CD4-positive, alpha-beta T cell (primary cell): ENCODE measurements at places on chromosomes 16 and 17. TPM values are rescaled to one million over a fixed set of nuclear protein-coding genes. Genes with fewer than 3 reads are reported as not detected.

DNA sequence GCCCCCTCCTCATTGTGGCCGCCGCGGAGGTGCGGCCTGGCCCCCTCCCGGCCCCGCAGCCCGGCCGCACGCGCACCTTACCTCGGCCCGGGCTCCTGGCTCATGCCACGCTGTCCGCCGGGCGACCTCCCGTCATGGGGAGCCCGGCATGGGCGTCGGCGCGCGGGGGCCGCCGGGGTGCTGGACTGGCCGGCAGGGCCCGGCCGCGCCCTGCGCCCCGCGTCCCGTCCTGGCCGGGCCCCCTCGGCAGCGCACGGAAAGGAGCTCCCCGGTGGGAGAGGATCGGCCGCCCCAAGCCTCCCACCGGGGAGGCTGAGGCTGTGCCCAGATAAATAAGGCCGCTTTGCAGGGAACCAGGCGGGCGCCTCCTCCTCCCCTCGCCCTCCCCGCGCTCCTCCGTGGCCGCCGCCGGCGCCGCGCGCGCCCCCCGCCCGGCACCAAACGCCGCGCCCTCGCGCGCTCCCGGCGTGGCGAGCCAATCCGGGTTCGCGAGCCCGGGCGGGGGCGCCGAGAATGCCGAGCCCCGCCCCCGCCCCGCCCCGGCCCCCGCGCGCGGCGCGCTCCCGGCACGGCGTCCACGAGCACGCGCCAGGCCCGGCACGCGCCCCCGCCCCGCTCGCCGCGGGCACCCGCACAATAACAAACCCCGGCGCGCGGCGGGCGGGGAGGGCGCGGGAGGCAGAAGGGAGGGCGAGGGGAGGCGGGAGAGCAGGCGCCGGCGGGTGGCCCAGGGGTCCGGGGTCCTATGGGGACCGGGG is at the start of gene FBXL16:
TSS of gene FBXL16 (minus strand) at position 371 of the 758 bp plus-strand sequence. CDS start 8,396 bp downstream, outside the sequence.
- no peak for DNase-seq

Gene TNS4
- total RNA-seq = 4.2 TPM

- DNase-seq = no peak
Measured at GRCh38 chr17:45800816-45801215, 16.7 kb downstream of the CRHR1 start.

DNA sequence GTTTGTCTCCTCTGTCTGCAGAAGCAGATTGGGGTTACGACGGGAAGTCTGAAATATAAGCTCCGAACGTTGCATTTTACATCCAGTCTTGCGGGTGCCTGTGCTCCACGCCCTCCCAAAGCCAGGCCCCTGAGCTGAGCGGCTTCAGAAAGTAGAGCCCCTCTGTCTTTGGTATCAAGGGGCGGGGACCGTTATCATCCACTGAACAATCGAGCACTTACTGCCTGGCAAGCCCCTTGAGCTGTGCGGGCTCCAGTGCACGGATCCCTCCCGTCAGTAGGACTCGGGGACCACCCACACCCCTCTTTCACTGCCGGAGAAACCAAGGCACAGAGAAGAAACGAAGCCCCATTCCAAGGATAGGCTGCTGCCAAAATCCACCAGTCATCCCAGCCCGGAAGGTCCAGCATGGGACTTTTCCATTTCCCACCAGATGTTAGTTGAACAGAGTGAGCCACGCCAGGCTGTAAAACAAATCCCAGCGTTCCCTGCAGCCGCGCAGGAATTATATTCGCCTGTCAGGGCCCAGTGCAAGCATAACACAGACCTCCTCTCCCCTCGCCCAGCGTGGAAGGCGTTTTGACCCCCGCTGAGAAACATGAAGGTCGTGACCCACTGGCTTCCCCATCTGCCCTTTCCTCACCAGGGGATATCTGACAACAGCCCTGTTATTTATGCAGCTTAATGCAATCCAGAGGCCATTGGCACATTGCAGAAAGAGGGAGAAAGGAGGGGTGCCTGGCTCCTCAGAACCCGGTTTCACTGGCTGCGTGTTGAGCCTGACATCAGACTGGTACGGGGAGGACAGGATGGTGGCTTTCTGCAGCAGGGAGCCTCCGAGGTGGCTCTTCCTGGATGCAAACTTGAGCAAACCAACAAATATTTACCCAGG is 212.2 kb upstream of the FOXF1 start:
- no peak for DNase-seq

GRCh38 chr17:51401279-51401678 is 140.9 kb downstream of the UTP18 start:
- DNase-seq = no peak
